NCI-H2081 (cell line): ENCODE measurements at places on chromosomes 5 and 9.

GRCh38 chr9:96492993-96493531 is 43.1 kb downstream of the HABP4 start:
- DNase-seq: no peak

- DNase-seq: no peak
These were observed 285.8 kb upstream of the ZNF608 start for GRCh38 chr5:125032286-125032685.

- no peak for DNase-seq
These were observed 271.2 kb downstream of the RASEF start for GRCh38 chr9:82791692-82792091.

DNA sequence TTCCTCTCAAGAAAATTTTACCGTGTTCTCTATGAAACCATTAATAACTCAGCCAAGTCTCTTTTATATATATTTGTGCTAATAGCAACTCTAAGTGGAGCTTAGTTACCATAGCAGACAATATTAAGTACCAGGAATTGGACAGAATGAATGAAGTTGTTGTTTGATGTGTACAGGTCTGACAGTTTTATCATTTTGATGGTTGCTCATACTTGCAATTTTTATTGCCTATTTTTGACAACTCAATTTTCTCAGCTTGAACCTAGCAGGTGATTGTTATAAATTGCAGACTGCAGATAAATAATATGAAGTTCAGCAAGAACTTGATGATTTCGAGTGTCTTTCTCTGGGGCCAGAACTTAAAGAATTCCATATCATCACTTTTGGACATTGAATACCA is 163.2 kb downstream of the PLPPR1 start:
- no peak for DNase-seq

DNA sequence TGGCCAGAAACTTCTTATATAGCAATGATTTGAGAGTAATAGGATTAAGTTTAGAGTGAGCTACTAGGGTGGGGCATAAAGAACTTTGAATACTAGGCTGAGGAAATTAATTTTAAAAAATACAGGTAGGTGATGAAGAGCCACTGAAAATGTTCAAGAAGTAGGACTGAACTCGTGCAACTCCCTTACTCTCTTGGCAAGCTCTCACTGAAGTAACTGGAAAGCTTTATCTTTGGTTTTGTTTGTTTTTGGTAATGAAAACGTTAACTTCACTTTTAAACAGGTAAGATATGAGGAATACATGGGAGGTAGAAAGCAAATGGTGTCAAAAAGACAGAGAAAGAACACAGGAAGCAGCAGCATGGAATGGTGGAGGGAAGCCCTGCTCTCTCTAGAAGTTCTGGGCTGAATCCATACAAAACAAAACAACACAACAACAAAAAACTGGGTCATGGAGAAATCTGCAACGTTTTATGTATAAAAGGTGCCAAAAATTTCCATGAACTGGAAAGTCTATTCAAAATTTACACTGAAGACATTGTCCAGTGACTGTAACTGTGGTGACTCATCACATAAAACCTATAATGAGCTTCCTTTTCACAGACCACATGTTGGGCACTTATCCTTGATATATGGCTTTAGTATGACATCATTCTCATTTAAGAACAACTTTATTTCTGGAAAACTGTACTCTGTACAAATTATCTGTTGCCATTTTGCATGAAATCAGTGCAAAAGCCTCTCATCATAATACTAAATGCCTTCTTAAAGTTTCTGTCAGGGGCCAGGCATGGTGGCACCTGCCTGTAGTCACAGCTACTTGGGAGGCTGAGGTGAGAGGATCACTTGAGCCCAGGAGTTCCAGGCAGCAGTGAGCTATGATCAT is 91.2 kb upstream of the CHD1 start:
- DNase-seq: peak; percentile 0

GRCh38 chr5:97986069-97986468 is 787.4 kb upstream of the RGMB start:
- no peak for DNase-seq

- DNase-seq: no peak
These were observed 63.6 kb upstream of the TBCA start for GRCh38 chr5:77839691-77840090.

GRCh38 chr9:18791074-18791473 is 241.9 kb downstream of the SAXO1 start:
- DNase-seq: no peak

GRCh38 chr5:39019254-39019653 is 54.9 kb downstream of the RICTOR start:
- no peak for DNase-seq

DNA sequence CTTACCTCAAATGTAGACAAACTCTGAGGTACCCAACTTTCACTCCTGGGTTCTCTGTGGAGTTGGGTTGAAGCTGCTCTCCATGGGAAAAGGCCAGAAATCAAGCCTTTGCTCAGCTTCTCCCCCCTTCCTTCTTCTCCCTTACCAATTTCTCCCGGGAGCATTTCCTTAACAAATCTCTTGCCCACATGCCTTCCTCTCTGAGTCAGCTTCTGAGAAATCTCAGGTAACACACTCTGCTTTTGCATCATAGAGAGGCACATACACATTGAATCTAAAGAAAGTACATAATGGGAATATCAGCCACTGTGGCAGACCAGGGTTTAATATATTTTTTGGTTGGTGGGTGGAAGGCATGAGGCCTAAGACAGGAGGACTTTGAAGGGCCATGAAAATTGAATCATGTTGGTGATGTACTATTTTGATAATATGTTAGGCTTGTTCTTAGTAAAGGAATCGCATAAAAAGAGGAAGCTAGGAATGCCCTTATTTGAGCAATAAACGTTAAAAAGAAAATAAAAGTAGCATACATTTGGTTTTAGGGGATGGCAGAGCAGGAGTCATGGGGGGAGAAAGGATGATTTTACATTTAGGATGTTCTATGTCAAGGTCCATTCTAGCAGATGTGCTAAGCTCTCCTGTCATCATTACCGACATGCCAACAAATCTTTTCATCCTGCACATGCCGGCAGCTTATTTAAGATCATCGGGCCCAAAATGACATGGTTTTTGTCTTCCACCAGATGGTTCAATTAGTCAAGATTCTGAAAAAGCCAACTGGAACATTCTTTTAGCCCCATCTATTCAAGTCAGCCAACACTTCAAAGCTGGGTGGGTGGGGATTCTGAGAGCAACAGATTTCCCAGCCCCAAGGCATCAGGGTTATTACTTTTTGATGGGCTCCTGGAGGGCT is 199.5 kb upstream of the CLINT1 start:
- no peak for DNase-seq

GRCh38 chr5:87867281-87867680 is 401.4 kb downstream of the TMEM161B start:
- DNase-seq: no peak

- no peak for DNase-seq
These were observed at the start of gene PTPDC1 for GRCh38 chr9:94084314-94084713. TSS of gene PTPDC1 (plus strand) at chr9:94084464. CDS start at chr9:94084531, 67 bp downstream.

GRCh38 chr5:12652201-12652600 is 748.0 kb upstream of the CTNND2 start:
- no peak for DNase-seq

DNA sequence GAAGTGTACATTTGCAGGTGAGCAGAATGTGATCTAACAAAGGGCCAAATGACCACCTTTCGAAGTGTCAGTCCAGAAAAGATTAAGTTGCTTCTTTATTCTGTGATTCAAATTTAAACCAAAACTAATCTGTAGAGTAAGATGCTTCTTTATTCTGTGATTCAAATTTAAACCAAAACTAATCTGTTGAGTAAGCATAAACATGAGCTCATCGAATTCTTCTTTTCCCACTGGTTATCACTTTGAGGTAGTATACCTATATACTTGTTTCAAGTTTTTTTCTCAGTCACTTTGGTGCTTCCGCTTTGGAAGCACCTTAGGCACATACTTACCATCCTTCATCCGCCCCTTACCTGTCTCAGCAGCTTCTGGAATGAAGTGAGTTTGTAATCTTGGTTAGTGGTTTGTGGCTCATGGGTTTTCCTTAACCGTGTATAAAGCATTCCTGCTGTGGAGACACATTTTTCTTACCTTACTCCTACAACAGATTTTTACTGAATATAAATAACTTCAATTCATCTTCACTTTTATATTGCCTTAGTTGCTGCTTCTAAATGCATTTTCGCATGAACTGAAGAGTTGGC is 40.7 kb upstream of the CTXN3 start:
- no peak for DNase-seq

DNA sequence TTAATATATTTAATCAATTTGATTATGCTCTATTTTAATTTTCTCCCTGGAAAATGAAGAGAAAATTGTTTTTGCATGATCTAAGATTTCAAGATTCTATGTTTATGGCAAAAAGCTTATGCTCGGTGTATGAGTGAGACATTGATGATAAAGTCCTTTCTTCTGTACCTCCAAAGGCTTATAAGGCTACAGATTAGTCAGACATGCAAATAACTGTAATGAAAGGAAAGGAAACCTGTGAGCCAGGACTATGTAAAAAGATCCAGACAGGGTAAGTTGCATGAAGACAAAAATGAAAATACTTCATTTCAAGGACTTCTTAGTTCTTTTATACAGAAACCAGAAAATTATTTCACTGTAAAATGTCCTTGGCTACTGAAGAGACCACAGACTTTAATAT is 52.2 kb upstream of the EDIL3 start:
- DNase-seq: no peak

DNA sequence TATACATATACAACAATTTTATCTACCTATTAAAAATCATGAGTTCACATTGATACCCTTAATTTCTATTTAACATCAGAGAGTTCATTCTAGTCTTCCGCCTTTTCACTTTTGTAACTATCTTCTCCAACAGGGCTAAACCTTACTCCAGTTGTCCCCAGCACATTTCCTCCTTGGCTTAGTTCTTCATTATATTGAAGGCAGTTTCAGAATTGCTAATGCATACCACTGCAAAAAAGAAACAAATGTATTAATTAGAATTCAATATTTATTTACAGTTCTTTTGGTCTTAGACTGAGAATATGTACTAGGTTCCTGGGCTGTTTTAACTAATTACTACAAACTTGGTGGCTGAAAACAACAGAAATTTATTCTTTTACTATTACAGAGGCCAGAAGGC is 132.5 kb downstream of the WDR70 start:
- DNase-seq: no peak

- DNase-seq: no peak
These were observed 353.1 kb downstream of the TLE4 start for GRCh38 chr9:79924836-79925235.

DNA sequence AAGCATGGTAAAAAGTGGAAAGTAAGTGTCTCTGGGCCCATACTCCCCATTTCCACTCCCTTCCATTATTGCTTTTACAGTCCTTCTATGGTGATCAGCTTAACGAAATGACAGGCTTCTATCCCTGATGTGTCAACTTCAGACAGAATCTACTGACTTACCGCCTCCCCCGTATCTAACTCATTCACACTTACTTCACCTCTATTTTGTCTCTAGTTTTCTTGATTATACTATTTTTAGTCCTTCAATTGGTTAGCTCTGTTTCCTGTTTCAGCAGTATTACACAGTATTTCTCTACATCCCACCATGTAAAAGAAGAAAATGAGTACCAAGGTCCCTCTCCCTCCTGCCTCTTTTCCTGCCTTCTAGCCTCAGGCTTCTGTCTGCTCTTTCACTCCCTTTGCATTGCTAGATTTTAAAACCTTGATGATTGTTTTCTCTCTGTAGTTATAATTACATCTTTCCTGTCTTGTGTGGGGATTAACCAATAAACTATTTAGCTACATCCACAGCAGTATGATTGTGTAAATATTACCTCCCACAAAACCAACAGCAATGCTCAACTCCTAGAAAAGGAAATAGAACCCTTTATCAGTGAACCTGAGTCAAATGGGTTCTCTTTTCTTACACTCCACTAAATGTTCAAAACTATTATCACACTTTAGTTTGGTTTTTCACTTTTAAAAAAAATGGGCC is 53.4 kb downstream of the GNAQ start:
- peak; percentile 28 for DNase-seq

DNA sequence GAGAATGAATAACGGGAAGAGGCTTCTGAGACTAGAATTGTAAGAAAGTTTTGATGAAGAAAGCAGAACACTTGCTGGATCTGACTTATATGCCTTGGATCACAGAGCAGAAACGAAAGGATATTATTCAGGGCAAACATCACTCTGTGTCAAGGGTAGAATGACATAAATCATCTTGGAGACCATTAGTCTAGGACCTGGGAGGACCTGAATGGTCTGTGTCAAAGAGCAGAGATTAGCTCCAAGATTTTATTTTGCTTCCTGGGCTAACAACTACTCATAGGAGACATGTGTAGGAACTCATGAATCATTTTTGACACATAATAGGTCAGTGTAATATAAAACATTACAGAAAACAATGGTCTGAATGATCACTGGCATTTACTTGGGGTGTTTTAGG is 417.9 kb downstream of the SLCO4C1 start:
- DNase-seq: no peak

GRCh38 chr9:127887792-127888191 is 10.3 kb upstream of the AK1 start:
- no peak for DNase-seq

DNA sequence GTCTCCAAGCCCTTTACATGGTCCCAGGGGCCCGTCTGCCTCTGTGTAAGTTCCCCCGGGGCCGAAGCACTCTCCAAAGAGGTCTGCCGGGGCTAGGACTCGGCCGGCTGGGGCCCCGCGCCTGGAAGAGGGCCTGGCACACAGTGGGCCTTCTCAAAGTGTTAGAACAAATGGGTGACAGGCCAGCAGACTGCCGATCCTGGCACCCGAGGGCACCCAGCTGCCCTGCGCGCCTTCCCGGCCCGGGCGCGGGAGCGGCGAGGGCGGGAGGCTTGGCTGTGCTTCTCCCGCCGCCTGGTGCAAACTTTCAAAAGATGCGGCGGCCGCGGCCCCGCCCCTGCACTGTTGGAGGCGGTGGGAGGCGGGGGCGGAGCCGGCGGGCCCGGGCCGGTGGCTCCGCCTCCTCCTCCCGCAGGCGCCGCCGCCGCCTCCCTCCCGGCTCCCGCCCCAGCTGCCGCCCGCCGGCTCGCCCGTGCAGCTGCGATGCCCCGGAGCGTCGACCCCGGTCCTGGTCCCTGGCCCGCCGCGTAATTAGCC is at the start of gene NEURL1B:
TSS of gene NEURL1B (plus strand) at position 442 of the 537 bp plus-strand sequence. CDS start 144 bp downstream, outside the sequence.
- DNase-seq: peak; percentile 77

DNA sequence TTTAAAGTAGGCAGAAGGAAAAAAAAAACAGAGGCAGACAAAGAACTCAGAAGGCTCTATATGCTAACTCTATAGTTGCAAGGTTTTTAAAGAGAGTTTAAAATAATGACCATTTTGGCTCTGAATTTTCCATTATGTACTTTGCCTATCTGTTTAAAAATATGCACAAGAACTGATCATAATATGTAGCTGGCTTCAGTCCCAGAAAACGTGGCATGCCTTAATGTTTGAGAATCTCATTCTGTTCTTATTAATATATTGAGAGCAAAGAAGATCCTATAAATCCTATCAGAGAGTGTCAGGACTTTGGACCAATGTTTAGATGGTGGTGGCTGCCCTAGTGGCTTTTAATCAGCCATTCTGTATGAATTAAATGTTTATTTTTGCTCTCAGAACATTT is 121.5 kb downstream of the JMY start:
- no peak for DNase-seq
